Suppressor macrophage treated with lipopolysaccharide for 1 hour (primary cell): ENCODE measurements at places on chromosomes 7 and 10.
A peak's percentile ranks its signal among the peaks of the same experiment; 100 is the strongest.

DNA sequence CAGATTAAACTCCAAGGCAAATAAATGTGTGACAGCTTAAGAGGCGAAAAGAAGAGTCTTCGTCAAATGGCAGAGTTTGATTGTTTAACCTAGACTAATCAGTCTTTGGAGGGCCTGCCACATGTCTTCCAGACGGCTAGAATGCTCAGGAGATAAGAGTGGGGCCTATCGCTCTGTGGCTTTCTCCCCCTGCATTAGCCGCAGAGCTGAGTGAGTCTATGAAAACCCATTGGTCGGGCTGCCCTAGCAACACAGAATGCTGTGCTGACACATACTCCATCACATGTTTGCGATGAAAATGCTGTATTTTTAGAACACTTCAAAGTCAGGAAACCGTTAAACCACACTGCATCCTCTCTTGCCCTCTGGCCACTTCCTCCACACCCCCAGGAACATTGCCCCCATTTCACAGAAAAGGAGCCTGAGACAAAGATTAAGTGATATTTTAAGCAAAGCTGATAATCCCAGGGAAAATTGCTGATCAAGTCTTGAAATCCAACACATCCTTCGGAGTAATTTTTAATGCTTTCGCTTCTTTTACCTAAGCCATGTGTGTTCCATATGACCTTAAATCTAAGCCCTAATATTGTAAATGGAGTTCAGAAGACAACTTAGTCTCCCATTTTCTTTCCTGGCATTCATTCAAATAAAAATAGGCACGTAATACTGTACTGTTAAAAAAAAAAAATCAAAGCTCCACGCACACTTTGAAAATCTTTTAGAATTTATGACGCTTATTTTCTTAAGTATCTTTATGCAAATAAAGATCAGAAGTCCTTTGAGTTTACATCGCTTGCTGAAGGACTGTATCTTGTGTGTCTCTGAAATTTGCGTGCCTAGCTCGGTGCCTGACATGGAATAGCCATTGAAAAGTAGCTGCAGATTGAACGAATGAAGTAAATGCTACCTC lies 161.2 kb downstream of the CELF2 start:
- peak; percentile 75 for DNase-seq

- no peak for DNase-seq
Observed at GRCh38 chr7:83394776-83395175, 232.1 kb upstream of the PCLO start.

DNA sequence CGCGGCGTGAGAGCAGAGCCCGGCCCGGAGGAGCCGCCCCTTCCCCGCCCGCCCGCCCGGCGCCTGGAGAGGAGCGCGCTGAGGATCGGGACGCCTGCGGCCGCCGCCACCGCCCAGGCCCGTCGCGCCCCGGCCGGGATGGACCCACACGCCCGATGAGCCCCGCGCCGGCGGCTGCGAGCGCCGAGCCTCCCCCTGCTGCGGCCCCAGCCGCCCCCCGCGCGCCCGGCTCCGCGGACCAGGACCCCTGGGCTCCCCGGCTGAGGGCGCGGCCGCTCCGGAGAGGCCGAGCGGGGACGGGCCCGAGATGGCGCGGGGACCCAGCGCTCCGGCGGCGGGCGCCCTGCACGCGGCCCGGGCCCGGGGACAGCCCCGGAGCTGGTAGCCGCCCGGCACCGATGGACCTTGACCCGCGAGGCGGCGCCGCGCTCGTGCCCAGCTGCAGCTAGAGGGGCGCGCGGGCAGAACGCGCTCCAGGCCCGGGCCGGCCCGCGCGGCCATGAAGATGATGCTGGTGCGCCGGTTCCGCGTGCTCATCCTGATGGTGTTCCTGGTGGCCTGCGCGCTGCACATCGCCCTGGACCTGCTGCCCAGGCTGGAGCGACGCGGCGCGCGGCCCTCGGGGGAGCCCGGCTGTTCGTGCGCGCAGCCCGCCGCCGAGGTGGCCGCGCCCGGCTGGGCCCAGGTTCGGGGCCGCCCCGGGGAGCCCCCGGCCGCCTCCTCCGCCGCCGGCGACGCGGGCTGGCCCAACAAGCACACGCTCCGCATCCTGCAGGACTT lies 520 bp downstream of the FAM20C start:
- peak; percentile 40 for DNase-seq

GRCh38 chr7:2049782-2050510 lies 182.8 kb downstream of the MAD1L1 start:
- DNase-seq, result peak; percentile 46

DNA sequence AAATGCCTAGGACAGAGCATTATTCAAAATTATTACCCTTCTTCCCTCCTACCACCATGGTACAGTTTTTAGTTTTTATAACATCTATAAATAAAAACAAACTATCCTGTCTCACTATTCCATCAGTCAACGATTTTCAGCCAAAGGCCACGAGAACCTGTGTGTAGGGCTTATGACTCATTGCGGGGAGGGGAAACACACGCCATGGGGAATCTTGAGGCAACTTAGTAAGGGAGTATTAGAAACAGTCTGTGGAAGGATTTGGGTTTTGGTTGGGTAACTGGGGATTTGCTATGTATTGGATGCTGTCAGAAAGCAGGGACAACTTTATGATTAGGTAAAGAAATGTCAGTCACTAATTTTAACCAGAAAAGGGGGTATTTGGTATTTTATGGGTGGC lies 14.7 kb downstream of the GPR141 start:
- peak; percentile 79 for DNase-seq

DNA sequence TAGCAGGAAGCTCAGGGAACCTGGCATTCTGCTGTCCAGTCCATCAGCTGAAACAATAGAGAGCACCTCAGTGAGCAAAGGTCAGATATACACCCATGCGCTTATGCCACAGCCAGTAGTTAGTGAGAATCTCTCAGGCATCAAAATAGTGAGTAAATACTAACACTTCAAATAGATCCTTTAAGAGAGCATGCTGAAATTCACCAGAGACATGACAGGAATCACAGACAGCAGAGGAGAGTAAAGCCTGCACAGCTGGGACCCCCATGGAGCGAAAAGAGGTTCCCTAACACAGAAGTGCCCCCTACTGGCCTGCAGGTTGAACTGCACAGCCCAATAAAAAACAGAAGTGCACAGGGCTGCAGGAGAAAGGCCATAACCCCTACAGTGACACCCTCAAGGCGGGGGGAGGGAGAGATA lies 57.6 kb upstream of the ANTXRL start:
- DNase-seq, result peak; percentile 55

- DNase-seq, result peak; percentile 76
Observed at GRCh38 chr10:11472158-11472753, 139.2 kb downstream of the USP6NL start.

GRCh38 chr7:45581271-45581780 lies 7.2 kb downstream of the ADCY1 start:
- DNase-seq, result no peak

DNA sequence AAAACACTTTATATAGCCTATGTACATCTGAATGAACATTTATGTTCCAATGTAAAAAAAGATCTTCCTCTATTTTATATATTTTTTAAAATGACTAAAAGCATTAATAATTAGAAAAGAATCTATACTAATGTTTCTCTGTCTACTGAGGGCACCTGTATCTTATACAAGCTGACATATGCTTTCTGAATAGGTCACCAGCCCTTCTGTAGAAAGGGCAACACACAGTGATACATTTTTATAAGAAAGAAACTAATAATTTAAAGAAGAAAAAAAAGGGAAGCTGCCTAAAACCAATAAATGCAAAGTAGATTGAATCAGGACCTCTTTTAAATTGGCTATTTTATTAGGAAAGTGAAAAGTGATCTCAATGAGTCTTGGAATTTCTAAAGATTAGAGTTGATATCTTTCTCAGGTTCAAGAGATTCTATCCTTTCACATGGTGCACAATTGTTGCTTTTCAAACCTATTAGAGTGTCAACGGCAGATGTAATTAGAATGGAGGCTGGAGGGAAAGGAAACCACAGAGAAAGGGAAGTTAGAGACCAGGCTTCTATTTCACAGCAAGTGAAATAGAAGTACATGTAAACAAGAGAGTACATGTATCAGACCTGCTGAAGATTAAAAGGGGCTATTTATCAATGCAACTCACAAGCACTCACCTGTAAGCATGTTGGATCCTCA lies 6.3 kb downstream of the MTPN start:
- DNase-seq, result peak; percentile 66
